ENCODE measurements at places on chromosomes 5 and 9.

- no peak for DNase-seq
These were observed 9.2 kb upstream of the ERAP1 start for GRCh38 chr5:96816991-96817390.

DNA sequence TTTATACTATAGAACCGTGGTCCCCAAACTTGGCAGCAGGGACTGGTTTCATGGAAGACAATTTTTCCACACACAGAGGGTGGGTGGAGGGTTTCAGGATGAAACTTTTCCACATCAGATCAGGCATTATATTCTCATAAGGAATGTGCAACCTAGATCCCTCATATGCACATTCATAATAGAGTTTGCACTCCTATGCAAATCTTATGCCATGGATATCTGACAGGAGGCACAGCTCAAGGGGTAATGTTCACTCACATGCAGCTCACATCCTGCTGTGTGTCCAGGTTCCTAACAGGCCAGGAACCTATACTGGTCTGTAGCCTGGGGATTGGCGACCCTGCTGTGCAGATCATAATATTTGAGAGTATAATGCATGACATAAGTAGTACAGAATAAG, 1802.2 kb upstream of the ACO1 start:
- no peak for DNase-seq

GRCh38 chr9:131046581-131047202, 37.7 kb downstream of the LAMC3 start:
- peak; percentile 52 for DNase-seq

DNA sequence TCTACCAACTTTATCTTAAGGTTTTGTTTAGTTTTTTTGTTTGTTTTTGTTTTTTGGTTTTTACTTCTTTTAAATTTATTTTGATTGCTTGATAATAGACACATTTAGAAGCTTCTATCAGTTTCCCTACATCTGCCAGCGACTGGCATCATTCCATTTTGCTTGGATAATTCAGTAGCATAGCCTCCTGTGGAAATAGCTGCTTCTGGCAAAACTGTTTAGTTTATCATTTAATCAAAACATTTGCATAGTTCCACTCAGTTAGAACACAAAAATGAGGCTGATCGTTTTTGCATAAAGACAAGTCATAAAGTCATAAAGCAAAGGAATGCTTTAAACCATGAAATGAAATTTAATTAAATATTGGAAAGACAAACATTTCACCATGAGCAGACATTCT, 133.7 kb upstream of the NFIL3 start:
- no peak for DNase-seq

GRCh38 chr9:136534366-136534765, 11.5 kb downstream of the NOTCH1 start:
- DNase-seq = no peak

DNA sequence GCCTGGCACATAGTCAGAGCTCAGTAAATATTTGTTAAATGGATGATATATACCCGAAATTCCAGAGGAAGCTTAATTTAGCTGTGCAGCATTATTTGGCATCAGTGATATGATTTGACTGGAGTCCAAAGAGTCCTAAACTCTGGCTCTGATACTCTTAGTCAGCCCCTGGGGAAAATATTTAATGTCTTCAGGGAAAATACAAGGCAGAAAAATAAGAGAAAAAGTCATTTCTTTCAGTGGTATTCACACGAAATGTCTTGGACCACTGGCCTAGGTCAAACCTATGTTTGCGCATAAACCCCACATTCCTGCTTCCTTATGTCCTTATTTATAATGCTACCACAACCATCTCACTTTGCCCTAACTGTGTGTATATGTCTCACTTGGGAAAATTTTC, 23.8 kb downstream of the GLRA1 start:
- DNase-seq = no peak

DNA sequence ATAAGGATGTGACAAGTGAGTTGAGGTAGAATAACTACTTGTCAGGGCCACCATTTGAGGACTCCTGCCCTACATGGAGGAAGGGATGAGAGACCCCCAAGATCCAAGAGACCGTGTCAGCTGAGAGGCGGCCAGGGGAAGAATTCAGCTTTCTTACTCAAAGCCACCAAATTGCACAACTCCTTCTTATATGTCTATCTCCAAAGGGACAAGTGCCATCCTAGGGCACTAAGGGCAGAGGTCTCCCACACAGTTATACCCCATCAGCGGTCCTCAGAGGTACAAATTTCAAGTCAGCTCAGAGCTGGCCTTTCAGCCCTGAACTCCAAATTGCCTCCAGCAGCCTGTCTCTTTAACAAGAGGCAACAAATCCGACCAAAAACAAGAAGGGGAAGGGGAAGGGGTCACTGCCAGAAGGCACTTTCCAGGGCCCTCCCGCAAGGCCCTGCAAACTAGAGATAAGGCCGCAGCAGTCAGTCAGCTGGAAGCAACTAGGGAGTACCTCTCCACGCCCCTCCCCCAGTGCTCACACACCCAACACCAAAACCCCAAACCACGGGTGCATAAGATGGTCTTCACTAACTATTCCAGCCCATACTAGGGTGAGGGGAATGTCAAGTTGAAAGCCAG, 6.1 kb upstream of the STOML2 start:
- DNase-seq = no peak

- DNase-seq = peak; percentile 77
These were observed 33.6 kb upstream of the GLIPR2 start for GRCh38 chr9:36102742-36103495.

GRCh38 chr5:60056191-60056590, 162.7 kb upstream of the PDE4D start:
- no peak for DNase-seq

GRCh38 chr5:6326776-6327175, 51.6 kb downstream of the MED10 start:
- no peak for DNase-seq

GRCh38 chr5:76393035-76393680, 9.9 kb upstream of the IQGAP2 start:
- DNase-seq = no peak

DNA sequence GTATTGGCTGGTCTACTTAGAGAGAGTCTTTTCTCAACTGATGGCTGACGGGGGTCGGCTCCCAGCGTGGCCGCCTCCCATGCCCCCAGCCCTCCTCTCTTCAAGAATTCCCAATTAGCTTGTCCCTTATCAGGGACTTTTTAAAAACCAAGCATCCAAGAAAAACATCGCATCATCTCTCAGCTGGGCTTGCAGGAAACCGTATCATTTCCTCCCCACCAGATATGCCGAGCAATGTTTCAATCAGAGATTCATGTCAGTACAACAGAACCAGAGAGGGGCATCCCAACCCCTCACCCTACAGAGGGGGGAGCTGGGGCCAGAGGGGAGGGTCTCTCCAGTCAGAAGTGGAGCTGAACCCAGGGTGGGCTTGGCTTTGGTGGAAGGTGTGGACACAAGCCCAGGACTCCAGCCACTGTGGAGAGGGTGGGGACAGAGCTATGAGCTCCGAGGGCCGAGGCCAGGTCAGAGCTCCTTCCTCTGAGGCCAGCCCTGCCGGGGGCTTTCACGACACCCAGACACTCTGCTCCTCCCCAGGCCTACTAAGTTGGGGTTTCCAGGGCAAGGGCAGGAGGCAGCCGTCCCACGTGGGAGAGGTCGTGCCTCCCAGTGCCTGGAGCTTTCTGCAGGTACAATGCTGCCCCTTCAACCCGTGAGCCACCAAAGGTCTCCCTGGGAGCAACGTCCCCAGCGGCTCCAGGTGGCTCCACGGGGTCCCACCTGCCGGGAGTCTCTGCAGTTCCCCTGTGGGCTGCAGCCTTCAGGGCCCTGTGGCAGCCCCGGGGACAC, 39.0 kb upstream of the TMEM250 start:
- DNase-seq = no peak

DNA sequence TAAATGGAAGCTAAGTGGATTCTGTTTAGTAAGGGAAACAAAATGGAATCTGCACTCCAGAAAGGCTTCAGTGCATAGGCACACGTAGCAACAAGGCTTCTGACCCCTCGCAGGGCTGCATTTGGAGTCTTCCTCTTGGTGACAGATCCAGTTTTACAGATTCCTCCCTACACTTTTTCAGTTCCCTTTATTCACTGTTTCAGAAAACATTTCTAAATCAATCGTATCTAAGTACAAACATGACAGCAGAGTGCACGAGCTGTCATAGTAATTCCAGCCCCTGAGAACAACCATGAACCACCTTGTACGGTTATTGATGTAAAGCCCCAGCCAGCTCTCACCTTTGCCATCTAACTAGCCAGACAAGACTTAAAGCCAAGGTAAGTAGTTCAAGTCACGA, 491.6 kb downstream of the SEMA5A start:
- DNase-seq = no peak

- DNase-seq = no peak
These were observed 93.4 kb upstream of the CDH6 start for GRCh38 chr5:31100047-31100575.

DNA sequence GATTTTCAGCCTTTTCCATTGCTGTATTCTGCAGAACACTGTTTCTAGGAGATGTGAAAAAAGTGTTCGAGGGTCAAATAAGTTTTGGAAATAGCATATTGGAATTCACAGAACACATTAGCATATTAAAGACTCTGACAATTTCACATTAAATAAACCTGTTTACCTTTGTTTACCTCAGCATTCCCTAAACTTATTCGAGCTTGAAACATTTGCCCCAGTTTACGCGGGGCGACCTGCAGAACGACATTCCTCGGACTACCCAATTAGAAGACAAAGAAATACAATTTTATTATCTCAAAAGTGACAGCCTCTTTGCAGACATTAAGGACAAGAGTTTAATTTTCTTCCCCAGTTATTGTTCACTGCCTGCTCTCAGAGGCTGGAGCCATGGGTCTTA, 110.3 kb upstream of the NFIB start:
- DNase-seq = no peak

- peak; percentile 34 for DNase-seq
These were observed at the start of gene F2RL1 for GRCh38 chr5:76818844-76819831. TSS of gene F2RL1 (plus strand) at chr5:76819030. CDS start at chr5:76819183, 153 bp downstream.

DNA sequence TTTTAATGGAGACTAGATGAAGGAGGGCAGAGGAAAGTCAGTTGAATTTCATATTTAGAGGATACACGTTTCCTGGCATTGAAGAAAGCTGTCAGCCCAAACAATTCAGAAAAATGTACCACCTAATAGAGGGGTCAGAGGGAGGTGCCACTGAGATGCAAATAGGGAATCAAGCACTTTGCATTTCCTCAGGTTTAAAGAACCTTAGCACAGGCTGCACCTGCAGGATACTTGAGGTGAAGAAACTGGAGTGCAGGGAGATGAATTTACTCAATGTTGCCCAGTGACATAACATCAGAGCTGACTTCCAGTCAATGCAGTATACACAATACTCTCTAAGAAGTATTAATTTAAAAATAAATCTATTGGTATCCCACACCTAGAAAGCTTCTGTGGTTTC, 67.0 kb upstream of the MAST4 start:
- no peak for DNase-seq

DNA sequence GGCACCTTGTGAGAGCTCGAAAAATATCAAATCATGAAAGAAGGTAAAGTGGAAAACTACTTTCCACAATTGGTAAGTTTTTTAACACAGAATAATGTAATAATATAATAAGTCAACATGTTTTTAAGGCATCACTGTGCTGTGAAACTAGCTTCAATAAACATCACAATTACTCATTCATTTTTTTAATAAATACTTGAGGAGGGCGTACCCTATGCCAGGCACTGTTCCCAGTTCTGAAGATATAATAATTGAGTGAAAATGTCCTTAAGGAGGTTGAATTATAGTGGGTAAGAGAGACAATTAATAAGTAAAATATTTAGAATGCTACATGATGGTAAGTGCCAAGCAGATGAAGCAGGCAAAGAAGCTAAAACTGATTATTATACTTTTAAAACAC, 381.4 kb downstream of the ELAVL2 start:
- DNase-seq = no peak

- DNase-seq = no peak
These were observed 439.5 kb upstream of the CD180 start for GRCh38 chr5:67636091-67636490.

- no peak for DNase-seq
These were observed 59.5 kb upstream of the FBXL7 start for GRCh38 chr5:15440434-15440833.

- no peak for DNase-seq
These were observed 49.4 kb downstream of the SLC22A5 start for GRCh38 chr5:132418881-132419280.

DNA sequence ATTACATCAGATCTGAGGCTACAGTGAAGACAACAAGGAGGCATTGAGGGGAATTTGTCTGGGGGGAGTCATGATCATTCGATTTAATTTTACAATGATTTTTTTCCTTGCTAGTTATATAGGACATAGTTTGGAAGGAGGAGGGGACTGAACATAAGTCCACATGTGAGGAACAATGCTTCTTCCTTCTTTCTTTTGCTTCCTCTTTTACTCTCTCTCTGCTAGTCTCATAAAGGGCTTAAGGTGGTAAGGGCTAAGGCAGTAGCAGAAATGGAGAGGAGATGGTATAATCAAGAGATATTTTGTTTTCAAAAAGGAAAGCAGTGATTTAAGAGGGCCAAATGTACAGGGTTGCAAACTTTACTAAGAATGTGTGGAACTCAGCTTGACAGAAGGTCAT, 64.3 kb downstream of the GRIN3A start:
- DNase-seq = no peak

DNA sequence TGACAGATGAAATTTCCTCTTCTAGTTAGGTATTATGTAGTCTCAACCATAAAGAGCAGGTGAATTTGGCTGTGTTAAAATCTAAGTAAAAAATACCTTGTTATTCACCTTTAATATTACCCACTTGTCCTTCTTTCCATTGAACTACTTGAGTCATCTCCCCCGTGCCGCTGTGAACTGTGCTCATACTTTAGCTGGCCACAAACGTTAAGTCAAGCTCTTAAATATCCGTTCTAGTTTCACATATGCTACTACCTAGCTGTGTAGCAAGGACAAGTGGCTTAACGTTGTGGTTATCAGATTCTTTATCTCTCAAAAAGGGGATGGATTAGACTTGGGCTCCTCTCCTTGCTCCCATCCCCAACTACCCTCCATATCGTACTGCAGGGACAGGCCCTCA, 110.4 kb downstream of the EFNA5 start:
- DNase-seq = no peak

DNA sequence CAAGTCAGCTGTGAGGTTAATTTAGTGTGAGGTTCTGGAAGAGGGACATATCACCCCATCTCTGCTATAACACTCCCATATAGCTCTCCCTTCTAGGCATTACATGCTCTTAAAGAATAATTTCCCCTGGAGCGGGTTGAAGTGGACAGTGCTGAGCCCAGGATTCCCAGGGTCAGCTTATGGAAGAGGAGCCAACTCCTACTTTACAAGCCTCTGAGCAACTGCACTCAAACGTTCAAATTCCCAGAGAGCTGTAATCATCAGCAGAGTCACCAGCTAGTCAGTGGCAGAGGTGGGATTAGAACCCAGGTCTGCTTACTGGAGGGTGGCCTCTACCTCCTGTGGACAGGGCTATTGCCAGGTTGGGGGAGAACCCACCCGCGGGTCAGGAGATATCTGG, 1.4 kb downstream of the NEURL1B start:
- no peak for DNase-seq

- DNase-seq = no peak
These were observed 15.0 kb downstream of the ANKRD34B start for GRCh38 chr5:80555099-80555498.

GRCh38 chr5:132220491-132220890, 7.2 kb downstream of the P4HA2 start:
- DNase-seq = no peak

GRCh38 chr5:17434982-17435381, 63.0 kb upstream of the TAF11L2 start:
- no peak for DNase-seq

- DNase-seq = no peak
These were observed 19.2 kb upstream of the HEXB start for GRCh38 chr5:74665816-74666215.
